ENCODE measurements at places on chromosomes 7 and 10. TPM values are rescaled to one million over a fixed set of nuclear protein-coding genes. Genes with fewer than 3 reads are reported as not detected.

The CHRM2 gene
- 0.25 TPM for total RNA-seq

The PLAU gene
- total RNA-seq = 0.77 TPM

The MAGI2 gene
- total RNA-seq = 1.2 TPM

The VPS37D gene
- total RNA-seq = 1.2 TPM

The NRCAM gene
- total RNA-seq = 0.31 TPM

The KIAA1217 gene
- 13.0 TPM for total RNA-seq

The GPR26 gene
- total RNA-seq = not detected

The SUN3 gene
- total RNA-seq = not detected

The PRPS1L1 gene
- not detected for total RNA-seq

The CYP2C19 gene
- 12.2 TPM for total RNA-seq

The CLDN4 gene
- total RNA-seq = 1.4 TPM

All from right lobe of liver (tissue), 6 donors.